Left renal cortex interstitium (tissue), 4 donors: ENCODE measurements at places on chromosomes 11 and 22. TPM values are rescaled to one million over a fixed set of nuclear protein-coding genes. Genes with fewer than 3 reads are reported as not detected.

Gene MICAL2
- polyA plus RNA-seq: 7.2 TPM

Gene NCAPD3
- polyA plus RNA-seq: 28.3 TPM

Gene CASP5
- not detected for polyA plus RNA-seq

Gene OR56A1
- polyA plus RNA-seq: not detected

DNA sequence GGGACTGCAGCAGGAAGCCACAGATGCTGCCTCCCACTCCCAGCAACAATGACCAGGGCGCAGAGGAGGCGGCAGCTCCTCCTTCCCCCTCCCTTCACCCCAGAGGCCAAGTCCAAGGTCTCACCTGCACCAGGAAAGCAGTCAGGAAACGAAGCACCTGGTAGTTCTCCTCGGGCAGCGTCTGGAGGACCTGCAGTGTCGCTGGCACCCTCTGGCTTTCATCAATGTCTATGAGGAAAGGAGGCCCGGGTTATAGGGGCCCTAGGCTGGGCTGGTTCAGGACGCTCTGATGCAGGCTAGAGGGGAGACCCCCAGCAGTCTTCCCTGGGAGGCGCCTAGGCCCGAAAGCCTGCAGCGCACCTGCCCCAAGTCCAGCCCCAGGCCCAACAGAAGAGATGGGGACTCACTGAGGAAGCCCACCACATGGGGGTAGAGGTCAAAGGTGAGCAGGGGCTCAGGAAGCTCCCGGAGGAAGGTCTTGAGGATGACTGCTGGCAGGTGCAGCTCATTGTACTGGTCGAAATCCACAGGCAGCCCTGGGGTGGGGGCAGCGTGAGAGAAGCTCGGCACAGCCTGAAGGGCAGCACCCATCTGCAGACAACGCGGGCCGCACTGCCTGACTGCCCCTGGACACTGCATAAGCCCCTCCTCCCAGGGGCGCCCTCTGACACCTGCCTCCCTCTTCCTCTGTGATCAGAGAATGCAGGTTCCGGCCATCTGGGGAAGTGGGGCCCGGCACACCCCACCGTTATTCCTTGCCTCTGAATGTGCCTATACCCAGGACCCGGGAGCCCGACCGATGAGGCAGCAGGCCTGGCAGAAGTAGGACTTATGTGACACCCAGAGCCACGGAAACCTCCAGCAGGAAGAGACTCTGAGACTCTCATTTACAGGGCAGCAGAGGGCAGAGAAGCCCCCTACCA, 20.9 kb downstream of the ARHGAP1 start:
- no peak for DNase-seq

Gene RIMBP3B
- polyA plus RNA-seq: 0.18 TPM

GRCh38 chr11:78588517-78588916, 13.9 kb upstream of the NARS2 start:
- no peak for DNase-seq

- DNase-seq: no peak
These were observed 12.5 kb downstream of the MPZL3 start for GRCh38 chr11:118239509-118240205.
